ENCODE measurements at places on chromosomes 12 and 14. TPM values are rescaled to one million over a fixed set of nuclear protein-coding genes. Genes with fewer than 3 reads are reported as not detected.

DNA sequence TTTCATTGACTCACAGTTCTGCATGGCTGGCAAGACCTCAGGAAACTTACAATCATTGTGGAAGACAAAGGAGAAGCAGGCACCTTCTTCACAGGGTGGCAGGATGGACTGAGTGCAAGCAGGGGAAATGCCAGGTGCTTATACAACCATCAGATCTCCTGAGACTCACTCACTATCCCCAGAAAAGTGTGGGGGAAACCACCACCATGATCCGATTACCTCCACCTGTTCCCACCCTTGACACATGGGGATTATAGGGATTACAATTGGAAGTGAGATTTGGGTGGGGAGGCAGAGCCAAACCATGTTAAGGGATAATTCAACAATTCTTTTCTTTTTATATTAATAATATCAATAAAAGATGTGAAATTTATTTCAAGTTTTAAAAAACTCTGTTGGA lies 34.1 kb downstream of the CNTN1 start:
- no peak for DNase-seq

NCAPD2 gene
- total RNA-seq: 29.6 TPM

DNA sequence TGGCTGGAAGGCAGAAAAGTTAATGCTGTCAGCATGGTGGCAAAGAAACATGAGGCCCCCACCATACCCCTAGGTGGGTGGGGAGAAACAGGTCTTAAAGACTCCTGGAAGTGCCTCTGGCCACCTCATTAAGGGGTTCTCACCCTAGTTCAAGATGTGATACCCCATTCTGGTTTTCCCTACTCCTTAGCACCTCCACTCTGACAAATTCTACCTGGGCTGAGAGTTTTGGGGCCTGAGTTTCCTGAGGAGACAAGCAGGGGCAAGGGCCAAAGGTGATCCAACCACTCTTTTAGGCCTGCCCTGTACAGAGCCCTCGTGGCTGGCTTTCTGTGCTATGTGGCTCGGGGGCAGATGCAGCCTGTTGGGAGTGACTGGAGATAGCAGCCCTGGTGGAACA lies 7.9 kb upstream of the AVIL start:
- DNase-seq: no peak

TAS2R14 gene
- 6.8 TPM for total RNA-seq

OR6C2 gene
- not detected for total RNA-seq

GRCh38 chr12:112598626-112599025 lies 179.9 kb downstream of the PTPN11 start:
- no peak for DNase-seq

DNA sequence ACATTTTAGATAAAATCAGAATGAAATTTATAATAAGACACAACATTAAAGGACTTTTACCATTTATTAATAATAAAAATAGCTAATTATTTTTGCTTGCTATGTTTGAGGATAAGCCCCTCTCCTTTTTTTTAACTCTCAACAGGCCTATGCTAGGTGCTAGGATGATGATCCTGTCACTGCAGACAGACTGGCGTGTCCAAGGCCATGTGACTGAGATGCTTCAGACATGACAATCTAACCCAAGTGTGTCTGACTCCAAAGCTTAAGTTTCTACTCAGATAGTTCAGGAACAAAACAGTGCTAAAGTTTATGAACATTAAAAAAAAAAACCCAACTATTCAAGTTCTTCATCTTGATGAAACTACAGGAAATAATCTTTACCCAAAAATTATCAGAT lies 29.8 kb downstream of the PPP1R13B start:
- DNase-seq: no peak

GRCh38 chr12:203462-204260 lies 10.3 kb downstream of the SLC6A12 start:
- DNase-seq: no peak

TSPAN8 gene
- total RNA-seq: 3.7 TPM

GRCh38 chr12:57614948-57615500 lies 3.8 kb downstream of the ARHGEF25 start:
- DNase-seq: no peak

DNA sequence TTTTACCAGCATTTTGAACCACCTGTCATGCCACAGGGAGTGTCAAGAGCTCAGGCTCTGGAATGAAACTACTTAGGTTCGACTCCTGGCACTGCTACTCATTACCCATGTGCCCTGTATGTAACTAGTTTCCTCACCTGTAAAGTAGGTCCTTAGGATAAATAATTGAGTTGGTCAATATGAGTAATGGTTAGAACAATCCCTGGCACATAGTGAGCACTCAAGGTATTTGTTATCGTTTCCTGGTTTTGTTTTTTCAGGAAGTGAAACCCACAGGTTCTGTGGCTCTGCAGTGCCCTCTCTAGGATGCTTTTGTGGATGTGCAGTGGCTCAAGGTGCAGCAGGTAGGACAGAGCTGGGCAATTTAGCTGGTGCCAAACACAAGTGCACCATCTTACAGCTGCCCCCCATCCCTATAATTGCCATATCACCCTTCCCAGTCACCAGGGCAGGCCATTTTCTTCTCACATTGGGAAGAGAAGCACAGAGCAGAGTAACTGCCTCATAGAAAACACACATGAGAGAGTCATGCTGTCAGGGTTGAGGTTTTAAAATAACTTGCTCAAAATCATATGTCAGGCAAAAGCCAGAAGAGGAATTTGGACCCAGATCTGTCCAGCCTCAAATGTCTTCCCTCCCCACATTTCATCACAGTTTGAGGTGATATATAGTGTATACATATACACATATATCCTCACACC lies 297.5 kb downstream of the RPAP3 start:
- DNase-seq: no peak

GRCh38 chr14:31405599-31406232 lies 14.6 kb downstream of the HEATR5A start:
- DNase-seq: no peak

NPFF gene
- 0.59 TPM for total RNA-seq

GRCh38 chr14:52333823-52334657 lies 19.9 kb downstream of the PTGER2 start:
- DNase-seq: no peak

DNA sequence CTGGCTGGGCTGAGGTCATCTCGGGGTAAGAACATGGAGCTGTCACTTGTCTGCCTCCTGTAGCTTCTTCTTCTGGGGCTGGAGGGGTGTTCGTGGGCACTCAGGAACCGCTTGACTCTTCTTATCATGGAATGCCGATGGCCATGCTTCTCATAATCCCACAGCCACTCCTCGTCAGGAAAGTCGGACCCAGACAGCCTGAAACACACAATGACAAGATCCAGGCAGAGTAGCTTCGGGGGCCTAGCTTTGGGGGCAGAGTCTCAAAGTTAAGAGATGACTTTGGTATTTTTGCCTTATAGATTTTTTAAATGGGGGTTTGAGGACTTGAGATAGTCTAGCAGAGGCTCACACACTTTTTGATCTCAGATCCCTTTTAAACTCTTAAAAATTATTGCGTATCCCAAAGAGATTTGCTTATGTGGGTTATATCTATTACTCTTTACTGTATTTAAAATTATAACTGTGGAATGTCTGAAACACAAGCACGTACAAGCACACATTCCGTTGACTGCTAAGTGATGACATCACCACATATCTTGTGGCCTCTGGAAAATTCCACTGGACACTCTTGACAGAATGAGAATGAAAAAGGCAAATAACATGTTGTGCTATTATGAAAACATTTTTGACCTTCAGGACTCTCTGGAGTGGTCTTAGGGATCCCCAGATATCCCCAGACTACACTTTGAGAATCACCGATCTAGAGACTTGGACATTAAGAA lies 43.3 kb downstream of the BEST3 start:
- DNase-seq: peak; percentile 53

Data from skin of body (tissue), 3 donors.